ENCODE measurements at places on chromosomes 2 and 18. TPM values are rescaled to one million over a fixed set of nuclear protein-coding genes. Genes with fewer than 3 reads are reported as not detected.

DNA sequence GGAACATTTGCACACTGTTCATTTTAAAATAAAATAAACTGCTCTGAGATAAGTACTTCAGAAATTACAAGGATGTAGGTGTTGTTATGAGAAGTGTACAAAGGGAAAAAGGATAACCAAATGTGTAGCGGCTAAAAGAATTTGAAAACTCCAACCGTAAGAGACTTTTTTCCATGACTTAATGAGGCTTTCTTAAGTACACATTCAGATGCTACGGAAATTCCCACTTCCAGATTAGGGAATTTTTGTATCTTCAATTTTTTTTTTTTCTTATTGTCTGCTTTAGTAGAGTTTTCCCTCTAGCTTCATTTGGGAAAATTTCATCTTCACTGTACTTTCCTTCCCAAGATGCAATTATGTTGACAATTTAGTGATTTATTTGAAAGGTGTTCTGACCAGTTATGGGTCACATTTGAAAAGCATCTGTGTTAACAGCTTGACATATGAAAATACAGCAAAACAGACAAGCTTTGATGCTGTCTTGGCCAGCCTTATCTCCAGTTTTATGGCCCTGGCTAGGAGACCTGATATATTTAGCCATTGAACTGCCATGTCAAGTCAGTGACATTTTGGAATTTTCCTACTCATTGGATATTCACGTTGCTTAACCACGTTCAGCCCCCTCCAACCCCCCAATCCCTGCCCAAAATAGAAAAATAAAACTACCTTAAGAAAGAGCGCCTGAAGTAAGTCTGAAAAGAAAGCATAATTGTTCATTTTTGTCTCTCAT, 105.6 kb downstream of the FEZ2 start:
- no peak for DNase-seq

The TMEM214 gene
- total RNA-seq: 47.3 TPM

The NEU4 gene
- 0.70 TPM for total RNA-seq

- no peak for DNase-seq
These were observed 408 bp downstream of the IL18RAP start for GRCh38 chr2:102423368-102423767.

The SCN7A gene
- total RNA-seq: 2.5 TPM

DNA sequence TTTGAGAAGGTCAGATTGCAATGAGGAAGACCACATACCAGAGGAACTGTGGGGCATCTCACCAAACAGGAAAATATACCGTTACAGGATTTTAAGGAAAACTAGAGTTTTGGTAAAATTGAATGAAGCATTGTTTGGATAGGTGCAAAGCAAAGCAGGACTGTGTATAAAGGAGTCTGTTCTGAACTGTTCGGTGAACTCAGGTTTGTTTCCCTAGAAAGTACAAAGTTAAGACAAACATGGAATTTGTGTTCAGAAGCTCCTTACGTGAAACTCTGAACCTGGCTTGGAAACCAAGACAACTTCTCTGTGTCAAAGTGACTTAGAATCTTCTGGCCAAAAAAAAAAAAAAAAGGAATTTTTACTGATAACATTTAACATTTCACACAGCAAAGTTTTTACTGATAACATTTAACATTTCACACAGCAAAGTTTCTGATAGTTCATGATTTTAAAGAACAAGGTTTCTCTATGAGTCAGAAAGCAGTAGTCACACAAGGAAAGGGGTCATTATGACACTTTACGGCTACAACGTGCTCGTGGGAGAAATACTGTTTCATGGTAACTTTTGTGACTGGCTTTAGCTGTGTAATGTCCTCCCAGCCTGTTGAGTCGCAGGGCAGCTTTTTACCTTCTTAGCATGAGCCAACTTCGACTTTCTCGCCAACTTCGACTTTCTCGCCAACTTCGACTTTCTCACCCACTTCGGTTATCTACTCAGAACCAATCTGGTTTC, 21.2 kb upstream of the TET3 start:
- DNase-seq: no peak

The CLASP1 gene
- total RNA-seq: 53.3 TPM

The SOS1 gene
- 18.3 TPM for total RNA-seq

- DNase-seq: no peak
These were observed 34.8 kb downstream of the SEMA4F start for GRCh38 chr2:74688881-74689280.

DNA sequence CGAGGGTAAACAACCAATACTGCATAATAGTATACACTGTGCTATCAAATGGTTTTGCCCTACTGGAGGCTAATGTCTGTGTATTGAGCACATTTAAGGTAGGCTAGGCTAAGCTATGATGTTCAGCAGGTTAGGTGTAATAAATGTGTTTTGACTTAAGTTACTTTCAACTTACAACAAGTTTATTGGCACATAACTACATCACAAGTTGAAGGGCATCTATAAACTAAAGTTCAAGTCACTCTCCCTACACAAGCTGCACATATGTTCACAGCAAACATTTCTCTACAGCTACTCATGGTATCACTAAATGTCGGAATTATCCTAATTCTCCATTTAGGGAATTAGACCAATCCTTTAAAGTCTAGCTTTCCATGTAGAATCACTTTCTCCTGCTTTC, 11.4 kb downstream of the ARL5A start:
- DNase-seq: no peak

- DNase-seq: no peak
These were observed 93.7 kb downstream of the CERKL start for GRCh38 chr2:181563101-181563692.

The MGAT4A gene
- 6.4 TPM for total RNA-seq

- DNase-seq: no peak
These were observed 24.8 kb downstream of the LONRF2 start for GRCh38 chr2:100297511-100297910.

The TUBA3E gene
- total RNA-seq: not detected

The PRKAG3 gene
- total RNA-seq: not detected

- no peak for DNase-seq
These were observed 7.0 kb upstream of the STRN start for GRCh38 chr2:36973320-36973719.

The TNS1 gene
- total RNA-seq: 64.1 TPM

- DNase-seq: no peak
These were observed 111.7 kb downstream of the ACVR1 start for GRCh38 chr2:157764386-157764785.

The LGALSL gene
- total RNA-seq: 84.0 TPM

- peak; percentile 69 for DNase-seq
These were observed 14.4 kb downstream of the GPR55 start for GRCh38 chr2:230910546-230911177.

The PIKFYVE gene
- total RNA-seq: 25.0 TPM

- no peak for DNase-seq
These were observed 35.0 kb upstream of the DOK6 start for GRCh38 chr18:69365658-69366057.

The TTC32 gene
- 15.5 TPM for total RNA-seq

DNA sequence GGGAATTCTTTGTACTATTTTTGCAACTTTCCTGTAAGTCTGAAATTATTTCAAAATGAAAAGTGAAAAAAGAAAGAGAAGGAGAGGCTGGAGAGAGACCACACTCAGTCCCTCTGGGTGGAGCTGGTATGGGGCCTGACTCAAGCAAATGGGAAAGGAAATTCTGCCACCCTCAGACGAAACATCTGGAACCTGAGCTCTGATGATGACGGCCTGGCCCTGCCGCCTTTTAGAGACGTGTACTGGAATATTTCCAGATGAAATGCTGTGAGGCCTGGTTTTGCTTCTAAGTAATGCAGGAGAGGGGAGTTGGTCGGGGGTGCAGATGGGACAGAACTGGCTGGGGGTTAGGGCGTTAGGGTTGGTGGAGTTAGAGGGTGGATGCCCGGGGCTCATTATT, 57.4 kb upstream of the GLI2 start:
- no peak for DNase-seq

The RUFY4 gene
- total RNA-seq: not detected

- no peak for DNase-seq
These were observed 9.1 kb downstream of the SP9 start for GRCh38 chr2:174343623-174344455.

GRCh38 chr18:9905401-9905922, 8.4 kb upstream of the VAPA start:
- DNase-seq: no peak

DNA sequence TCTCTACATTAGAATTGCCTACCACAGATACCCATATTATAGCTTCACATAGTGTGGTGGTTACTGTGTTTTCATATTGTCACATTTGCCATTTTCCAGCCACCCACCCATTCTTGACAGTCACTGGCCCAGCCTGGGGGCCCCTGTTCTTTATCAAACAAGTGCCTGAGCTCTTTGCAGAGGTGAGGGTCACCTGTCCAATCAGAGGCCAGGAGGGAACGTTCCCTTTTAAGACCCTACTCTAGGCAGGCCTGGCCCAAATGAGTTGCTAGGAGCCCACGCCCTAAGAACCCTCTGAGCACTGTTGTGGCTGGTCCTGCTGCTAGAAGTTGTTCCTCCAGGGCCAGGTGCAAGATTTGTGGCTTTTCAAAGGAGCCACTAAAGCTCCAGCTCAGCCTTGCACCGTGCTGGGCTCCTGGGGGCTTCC, 5.2 kb downstream of the IL37 start:
- no peak for DNase-seq

The CCDC102B gene
- total RNA-seq: not detected

DNA sequence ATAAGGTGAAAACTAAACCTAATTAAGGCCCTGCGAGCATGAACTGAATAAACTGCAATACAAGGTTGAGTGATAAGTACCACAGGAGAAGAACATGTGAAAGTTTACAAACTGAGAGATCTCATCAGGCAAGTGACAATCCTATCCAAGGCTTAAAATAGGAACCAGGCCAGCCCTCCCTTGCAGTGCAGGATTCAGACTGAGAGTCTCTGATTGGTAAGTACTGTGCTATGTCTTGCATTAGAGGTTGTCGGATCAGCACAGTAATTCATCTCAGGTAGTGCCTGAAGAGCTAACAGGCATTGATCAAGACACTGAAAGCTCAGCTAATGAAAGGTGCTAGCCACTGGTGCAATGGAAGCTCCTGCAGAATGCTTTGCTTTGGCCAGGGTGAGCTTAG, 801.7 kb upstream of the ID2 start:
- DNase-seq: no peak

DNA sequence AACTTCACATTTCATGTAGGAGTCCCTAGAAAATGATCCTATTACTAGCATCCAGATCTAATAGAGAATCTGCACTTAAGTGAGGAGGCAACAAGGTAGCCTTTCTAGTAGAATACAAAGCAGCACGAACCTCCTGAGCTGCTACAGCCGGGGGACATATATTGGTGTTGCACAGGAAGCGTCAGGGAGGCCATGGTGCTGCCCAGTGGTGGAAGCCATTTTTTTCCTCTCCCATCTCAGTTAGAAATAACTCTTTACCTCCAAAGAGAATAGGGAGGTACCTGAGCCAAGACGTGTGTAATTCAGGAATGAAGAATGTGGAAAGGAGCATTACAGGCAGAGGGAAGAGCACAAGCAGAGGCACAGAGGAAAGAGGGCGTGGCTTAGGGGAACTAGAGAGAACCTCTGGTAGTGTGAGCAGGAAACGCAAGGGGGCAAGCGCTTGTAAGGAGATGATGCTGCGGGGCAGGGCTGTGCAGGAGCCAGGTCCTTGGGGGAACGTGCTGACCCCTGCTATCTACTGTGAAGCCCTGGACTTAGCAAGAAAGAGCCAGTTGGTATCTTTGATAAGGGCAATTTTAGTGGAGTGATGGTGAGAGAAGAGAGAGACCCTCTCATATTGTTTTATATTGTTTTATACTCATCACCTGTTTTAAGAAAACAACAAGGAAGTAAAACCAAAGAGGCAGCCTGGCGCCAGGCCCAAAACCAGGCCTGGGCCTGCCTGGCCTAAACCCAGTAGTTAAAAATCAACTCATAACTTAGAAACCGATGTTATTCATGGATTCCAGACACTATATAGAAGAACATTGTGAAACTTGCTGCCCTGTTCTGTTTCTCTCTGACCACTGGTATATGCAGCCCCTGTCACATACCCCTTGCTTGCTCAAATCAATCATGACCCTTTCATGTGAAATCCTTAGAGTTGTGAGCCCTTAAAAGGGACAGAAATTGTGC, 50.0 kb upstream of the TTC39C start:
- DNase-seq: no peak

- DNase-seq: peak; percentile 9
These were observed 153.7 kb downstream of the PRKCE start for GRCh38 chr2:45804987-45805755.

The FSHR gene
- not detected for total RNA-seq

DNA sequence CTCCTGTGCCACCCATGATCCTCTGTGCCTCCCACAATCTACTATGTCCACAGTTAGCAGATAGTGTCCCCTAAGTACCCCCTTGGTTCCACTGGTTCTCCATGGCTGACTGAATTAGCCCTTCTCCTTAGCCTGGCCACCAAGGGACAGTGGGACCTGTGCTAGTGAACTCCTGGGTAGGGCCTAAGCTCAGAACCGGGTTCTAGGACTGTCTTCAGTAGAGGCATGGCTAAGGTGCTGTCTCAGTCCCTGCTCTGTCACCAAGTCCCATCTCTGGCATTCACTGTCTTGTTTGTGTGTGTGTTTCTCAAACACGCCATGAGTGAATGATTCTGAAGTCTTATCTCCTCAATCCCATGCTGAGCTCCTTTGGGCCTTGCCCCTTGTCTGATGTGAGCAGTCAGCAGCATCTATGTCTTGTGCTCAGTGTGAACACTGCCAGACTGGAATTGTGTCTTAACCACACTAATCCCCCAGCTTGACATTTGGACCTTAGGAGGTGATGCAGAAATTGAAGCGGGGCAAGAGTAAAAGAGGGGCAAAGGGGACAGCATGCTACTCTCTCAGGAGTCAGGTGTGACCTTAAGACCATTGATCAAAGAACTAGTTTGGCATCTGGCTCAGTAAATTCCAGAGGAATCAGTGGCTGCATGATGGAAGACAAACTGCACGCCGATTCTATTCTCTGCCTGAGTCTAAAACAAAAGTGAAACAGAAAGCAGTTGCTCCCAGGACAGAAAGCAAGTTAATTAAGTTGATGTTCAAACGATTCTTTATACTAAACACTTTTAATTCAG, 190.5 kb downstream of the ALPK2 start:
- DNase-seq: no peak

The FAM124B gene
- 0.30 TPM for total RNA-seq

GRCh38 chr2:185757356-185757755, 18.8 kb downstream of the FSIP2 start:
- DNase-seq: no peak

- DNase-seq: no peak
These were observed 44.1 kb upstream of the LHCGR start for GRCh38 chr2:48799601-48800000.

The EPC2 gene
- 30.3 TPM for total RNA-seq

The STAMBP gene
- total RNA-seq: 29.0 TPM

- no peak for DNase-seq
These were observed 89.2 kb downstream of the STPG4 start for GRCh38 chr2:47065771-47066380.

The SKOR2 gene
- not detected for total RNA-seq

The GALR1 gene
- 0.16 TPM for total RNA-seq
